NCI-H526 treated with DMSO at 0.1 percent for 48 hours (cell line): ENCODE measurements at places on chromosomes 13 and 19.
A peak's percentile ranks its signal among the peaks of the same experiment; 100 is the strongest.

DNA sequence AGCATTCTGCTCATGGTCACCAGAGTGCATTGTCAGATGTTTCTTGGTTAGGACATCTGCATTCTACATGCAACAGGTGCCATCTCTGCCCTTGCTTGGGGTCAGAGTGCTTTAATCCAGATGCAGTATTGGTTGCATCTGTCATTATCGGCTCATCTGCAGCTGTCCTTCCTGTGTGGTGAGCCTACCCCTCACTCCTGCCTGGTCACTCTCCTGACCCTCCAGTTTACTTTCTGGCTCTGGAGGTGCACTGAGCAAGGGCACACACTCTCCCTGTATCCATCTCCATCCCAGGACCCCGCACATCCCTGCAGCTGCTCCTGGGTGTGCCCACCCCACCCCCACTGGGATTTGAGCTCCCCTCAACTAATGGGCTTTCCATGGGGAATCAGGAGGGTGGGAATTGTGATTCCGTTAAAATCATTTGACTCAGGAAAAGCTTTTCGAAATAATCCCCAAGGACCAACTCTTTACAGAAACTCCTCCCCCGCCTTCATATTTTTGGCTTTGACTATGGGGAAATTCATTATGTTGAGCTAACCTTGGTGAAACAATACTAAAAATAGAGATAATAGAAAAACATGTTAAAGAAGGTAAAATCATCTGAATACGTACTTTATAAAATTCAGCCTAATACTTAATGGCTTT is 70.2 kb downstream of the COL4A2 start:
- DNase-seq, result no peak

- no peak for DNase-seq
Measured at GRCh38 chr13:112453874-112454647, 77.9 kb downstream of the SPACA7 start.

DNA sequence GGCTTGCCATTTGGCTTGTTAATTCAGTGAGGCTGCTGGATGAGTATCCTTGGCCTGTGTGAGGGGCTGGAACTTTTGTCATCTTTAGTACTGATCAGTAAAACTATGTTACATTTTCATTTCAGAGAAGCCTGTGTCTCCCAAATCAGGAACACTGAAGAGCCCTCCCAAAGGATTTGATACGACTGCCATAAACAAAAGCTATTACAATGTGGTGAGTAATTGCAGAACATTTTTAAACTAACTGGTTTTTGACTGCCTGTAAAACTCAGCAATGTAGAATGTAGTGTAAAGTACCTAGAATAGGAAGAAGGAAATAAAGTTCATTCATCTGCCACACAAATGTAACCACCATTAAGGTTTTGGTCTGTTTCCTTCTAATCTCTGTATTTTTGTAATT is 87.4 kb upstream of the TEX29 start:
- DNase-seq, result no peak

GRCh38 chr13:110306960-110307766 is at the start of the genes COL4A1 and COL4A2:
TSS of gene COL4A1 (minus strand) at chr13:110307157. CDS start at chr13:110307027, 130 bp downstream.
TSS of gene COL4A2 (plus strand) at chr13:110307284. CDS start at chr13:110307904, 620 bp downstream.
- DNase-seq, result peak; percentile 26

DNA sequence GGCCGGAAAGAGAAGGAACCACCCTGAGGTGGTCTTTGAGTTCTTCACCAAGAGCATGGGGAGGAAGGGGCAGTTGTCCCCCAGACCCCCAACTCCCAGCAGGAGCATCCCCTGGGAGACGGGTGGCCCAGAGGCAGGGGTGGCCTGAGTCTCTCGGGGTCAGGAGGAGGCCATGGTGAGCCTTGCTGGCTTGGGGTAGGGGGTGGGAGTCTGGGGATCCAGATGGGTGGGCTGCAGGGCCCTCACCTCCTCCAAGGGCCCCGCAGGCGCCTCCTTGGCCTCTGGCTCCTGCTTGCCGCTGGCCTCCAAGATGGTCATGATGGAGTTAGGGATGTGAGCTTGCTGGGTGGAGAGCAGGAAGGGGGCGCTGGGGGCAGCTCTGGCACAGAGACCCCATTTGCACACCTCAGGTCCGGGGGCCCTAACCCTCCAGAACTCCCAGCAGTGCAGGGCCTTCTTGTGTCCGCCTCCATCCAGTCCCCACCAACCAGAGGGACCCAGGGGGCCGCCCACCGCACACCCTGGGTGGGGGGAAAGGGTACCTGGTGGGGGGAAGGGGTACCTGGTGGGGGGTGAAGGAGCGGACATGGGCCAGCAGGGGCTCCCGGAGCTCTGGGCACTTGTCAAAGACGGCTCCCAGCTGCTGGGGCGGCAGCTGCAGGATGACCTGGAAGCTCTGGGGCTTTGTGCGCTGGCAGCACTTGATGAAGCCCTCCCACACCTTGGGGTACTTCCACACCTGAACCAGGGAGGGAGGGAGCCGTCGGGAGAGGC is 1.3 kb upstream of the RSPH6A start:
- DNase-seq, result no peak

GRCh38 chr19:14410091-14411051 is 8.8 kb downstream of the DDX39A start:
- DNase-seq, result no peak

DNA sequence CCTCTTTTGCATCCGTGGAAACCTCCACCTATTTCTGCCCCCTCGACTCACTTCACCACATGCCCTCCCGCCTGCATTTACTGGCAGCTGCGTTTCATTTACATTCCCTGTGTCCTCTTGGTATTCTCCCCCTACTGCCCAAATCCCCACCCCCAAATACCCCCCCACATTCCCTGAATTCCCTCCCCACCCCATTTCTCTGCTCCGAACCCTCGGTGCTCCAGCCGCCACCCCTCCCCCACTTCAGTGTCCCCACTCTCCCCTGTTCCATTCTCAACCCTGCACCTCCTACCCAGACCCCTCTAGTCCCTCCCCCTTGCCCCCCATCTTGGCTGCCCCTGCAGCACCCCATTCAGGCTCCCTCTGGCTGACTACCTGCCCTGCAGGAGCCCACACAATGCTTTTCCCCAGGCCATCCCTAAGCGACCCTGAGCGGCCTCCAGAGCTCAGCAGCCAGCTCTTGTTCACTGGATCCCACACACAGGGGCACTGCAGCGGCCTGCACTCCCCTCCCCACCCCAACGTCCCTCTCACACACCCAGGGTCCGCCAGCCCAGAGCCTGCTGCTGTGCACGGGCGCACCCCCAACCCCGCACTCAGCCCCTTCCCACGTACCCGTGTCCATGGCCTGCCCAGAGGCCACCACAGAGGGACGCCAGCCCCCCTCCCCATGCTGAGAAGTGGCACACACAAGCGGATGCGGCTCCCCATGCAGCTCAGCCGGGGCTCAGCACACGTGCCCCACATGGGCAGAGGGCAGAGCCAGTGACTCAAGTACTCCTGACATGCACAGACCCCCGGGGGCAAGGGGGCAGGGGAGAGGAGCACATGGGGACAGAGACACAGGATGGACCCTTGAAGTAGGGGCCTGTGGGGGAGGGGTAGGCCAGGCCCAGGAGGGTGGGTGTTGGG is 26.3 kb downstream of the SHANK1 start:
- DNase-seq, result no peak

GRCh38 chr13:94784066-94784465 is 71.7 kb upstream of the SOX21 start:
- DNase-seq, result no peak

DNA sequence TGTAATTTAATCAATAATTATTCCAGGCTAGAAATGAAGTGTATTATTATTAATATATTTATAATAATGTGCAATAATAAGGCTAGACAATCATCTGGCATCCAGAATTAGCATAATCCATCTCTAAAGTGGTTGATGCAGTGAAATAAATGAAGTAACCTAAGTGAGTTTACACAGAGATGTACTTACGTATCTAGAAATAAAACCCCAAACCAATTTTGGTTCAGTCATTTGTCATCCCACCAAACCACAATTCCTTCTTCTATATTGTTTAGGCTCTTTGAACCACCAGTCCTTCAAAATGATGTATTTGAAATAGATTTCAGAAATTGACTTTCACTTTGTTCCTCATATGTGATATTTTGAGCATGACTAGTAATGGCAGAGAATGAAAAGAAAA is 247.6 kb upstream of the MIR17HG start:
- no peak for DNase-seq

DNA sequence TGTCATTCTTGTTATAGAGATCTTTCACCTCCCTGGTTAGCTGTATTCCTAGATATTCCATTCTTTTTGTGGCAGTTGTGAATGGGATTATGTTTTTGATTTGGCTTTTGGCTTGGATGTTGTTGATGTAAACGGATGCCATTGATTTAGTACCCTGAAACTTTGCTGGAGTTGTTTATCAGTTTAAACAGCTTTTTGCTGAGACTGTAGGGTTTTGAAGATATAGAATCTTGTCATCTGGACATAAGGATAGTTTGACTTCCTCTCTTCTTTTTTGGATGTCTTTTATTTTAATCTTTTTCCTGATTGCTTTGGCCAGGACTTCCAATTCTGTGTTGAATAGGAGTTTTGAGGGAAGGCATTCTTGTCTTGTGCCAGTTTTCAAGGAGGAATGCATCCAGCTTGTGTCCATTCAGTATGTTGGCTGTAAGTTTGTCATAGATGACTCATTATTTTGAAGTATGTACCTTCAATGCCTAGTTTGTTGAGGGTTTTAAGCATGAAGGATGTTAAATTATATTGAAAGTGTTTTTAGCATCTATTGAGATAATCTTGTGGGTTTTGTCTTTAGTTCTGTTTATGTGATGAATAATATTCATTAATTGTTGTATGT is 16.8 kb downstream of the ZNF431 start:
- no peak for DNase-seq

GRCh38 chr13:113856716-113857065 is 7.2 kb downstream of the GAS6 start:
- no peak for DNase-seq

DNA sequence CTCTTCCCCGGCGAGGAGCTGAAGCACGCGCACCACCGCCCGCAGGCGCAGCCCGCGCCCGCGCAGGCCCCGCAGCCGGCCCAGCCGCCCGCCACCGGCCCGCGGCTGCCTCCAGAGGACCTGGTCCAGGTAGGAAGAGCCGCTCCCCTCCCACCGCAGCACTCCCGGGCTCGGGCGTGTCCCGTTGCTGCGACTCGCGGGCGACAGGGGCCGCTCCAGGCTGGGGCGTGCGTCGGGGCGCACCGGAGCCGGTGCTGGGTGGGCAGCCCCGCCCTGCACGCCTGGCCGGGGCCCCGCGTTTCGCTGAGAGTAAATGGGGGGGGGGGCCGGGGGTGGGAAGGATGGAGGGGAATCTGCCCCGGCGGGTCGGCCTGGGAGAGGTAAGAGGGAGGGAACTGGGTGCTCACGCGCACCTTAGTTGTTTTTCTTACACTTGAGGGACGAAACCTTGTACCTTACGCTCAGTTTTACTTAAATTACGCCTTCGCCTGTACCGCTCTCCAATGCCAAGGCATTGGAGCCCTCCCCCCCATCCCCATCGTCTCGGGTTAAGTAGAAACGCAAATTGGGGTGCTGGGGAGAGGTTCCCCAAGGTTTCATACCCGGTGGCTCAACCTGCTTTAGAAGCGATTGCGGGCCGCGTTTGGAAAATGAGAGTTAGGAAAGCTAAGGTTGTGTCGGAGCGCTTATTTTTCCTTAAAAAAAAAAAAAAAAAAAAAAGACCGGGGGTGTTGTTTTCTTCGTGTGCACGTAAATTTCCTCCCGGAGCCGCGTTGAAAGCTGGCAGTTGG is 850 bp downstream of the KLF5 start:
- DNase-seq, result peak; percentile 76

DNA sequence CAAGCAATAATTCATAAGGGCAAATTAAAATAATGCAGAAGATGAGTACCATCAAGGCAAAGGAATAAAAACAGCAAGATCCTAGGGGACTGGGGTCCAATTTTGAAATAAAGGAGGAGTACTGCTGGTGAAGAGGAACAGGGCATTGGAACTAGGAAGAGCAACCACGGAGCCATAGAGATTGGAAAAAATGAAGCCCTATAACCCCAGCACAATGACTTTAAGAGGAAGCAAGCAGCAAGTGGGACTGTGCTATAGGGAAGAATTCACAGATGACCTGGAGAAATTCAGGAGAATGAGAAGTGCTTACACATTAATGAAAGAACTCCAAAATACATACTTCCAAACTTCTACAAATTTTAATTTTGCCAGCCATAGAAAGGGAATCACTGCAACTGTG is 44.9 kb upstream of the ITM2B start:
- DNase-seq, result no peak

GRCh38 chr13:40141859-40142555 is 486.5 kb downstream of the COG6 start:
- no peak for DNase-seq

DNA sequence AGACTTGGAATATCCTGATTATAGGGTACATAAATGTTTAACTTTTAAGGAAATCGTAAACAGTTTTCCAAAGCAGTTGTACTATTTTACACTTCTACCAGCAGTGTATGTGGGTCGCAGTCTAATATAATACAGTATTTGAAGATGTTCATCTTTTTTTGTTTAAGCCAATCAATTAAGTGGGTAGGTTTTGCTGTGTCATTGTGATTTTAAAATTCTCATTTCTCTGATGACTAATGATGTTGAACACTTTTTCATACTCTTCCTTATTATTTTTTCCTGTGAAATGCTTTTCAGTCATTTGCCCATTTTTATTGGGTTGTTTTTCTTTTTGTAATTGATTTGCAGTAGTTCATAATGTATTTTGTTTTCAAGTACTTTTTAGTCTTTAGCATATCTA is 2689.7 kb downstream of the PCDH9 start:
- DNase-seq, result no peak

DNA sequence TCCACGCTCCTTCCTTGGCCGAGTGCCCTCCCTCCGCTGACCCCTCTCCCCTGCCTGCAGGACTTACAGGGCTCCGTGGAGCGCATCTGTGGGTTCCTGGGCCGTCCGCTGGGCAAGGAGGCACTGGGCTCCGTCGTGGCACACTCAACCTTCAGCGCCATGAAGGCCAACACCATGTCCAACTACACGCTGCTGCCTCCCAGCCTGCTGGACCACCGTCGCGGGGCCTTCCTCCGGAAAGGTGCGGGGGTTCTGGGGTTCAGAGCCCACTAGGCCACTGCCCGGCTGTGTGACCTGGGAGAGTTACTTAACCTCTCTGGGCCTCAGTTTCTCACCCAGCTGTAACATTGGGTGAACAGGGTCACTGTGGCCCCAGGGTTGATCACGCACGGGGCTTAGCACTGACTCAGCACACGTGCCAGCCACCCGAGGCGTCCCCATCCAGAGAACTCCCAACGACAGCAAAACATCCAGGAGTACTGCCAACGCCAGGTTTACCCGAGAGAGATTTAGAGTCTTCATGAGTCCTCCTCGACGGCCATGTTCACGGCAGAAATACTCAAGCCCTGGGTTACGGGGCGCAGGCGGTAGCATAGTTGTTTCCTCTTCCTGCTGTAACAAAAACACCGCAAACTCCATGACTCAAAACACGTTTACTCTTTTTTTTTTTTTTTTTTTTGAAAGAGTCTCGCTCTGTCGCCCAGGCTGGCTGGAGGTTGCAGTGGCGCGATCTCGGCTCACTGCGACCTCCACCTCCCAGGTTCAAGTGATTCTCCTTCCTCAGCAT is 9.7 kb upstream of the SPACA4 start:
- DNase-seq, result no peak
